ENCODE measurements at places on chromosomes 2 and 18.

DNA sequence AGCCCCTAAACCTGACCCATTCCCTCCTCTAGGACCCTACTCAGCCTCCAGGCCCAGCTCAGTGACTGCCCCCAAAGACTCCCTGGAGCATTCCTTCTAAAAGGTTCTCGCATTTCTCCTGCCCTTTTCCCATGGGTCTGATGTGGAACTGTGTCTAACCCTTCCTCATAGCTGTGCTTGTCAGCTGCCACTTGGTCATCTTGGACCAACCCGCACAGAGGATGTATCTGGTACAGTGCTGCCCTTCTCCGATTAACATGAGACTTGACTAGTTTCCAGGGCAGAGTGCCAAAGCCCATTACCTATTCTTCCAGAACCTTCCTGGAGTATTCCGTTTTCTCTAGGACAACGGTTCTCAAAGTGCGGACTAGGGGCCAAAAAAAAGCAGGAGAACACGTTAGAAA is 518 bp upstream of the NFU1 start:
- DNase-seq, result no peak

GRCh38 chr2:30231996-30232800 is 864 bp downstream of the LBH start:
- DNase-seq, result peak; percentile 59

- DNase-seq, result no peak
Observed at GRCh38 chr2:200929334-200930249, 33.9 kb downstream of the ORC2 start.

GRCh38 chr2:121649149-121649595 is at the start of gene CLASP1:
Gene CLASP1 (minus strand): TSS chr2:121649462. CDS start chr2:121605895, 43,567 bp downstream.
- peak; percentile 8 for DNase-seq

- DNase-seq, result no peak
Observed at GRCh38 chr2:70103531-70104061, 16.3 kb downstream of the PCBP1 start.

DNA sequence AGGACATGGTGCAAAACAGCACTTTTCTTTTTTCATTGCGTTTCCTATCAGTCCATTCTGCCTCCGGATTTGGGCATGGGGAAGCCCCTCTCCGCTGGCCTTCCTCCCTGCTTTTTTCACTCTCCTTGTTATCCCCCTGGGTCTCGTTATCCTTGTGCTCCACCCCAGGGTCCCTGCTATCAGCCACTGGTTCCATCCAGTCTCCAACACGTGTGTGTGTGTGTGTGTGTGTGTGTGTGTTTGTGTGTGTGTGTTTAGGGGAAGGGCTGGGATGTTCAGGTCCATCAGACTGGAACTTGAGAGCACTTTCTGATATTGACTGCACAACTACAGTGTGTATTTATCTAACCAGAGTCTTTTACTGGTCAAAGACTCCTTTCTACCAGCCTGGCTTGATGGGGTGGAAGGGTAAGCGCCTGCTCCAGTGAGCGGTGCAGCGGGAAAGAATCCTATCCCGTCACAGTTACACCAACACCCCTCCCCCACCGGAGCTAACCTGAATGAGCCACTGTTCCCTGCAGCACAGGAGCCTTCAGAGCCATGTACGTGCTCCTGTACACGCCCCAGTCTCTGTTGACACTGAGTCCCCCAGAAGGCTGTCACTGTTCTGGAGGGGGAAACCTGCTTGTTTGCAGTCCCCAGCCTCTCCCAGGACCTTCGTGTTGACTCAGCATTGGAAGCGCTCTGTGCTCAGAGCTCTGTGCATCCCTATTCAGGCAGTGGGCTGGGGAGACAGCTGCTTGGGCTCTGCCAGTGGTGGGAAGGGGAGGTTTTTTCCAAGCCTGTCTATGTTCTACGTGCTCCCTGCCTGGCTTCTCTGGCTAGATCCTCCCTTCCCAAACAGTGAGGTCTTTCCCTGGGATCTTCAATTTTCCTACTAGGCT is 4.6 kb downstream of the INHA start:
- DNase-seq, result no peak

DNA sequence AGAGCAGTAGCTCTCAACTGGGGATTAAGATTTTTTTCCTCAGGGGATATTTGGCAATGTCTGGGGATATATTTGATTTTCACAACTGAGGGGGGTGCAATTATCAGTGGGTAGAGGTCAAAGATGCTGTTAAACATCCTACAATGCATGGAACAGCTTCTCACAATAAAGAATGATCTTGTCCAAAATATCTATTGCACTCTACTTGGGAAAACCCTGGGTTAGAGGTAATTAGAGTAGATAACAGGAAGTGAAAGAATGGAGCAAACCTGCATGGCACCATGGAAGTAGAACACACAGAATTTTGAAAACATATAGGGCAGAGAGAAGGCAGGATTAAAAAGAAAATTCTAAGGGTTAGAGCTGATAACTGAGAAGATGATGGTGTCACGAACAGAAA is 26.4 kb upstream of the PPM1B start:
- no peak for DNase-seq

- no peak for DNase-seq
Observed at GRCh38 chr2:31729065-31729439, 148.3 kb upstream of the SRD5A2 start.

DNA sequence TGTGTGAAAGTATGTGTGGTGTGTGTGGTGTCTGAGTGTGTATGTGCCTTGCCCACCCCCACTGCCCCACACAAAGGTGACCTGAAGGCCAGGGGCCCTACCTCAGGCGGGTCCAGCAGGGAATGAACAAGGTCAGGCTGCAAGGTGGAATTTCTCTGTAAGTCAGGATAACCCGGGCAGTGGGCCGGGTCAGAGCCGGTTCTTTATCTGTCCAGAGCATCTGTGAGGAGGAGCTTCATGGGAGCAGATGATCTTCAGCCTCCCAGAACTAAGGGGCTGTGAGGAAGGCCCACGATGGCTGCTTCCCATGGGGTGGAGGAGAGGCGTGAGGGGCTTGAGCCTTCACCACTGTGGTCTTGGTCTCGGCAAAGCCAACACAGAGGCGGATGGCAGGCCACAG is 150.3 kb downstream of the TFCP2L1 start:
- DNase-seq, result no peak

GRCh38 chr18:55404832-55405465 is 183.0 kb downstream of the TCF4 start:
- no peak for DNase-seq

DNA sequence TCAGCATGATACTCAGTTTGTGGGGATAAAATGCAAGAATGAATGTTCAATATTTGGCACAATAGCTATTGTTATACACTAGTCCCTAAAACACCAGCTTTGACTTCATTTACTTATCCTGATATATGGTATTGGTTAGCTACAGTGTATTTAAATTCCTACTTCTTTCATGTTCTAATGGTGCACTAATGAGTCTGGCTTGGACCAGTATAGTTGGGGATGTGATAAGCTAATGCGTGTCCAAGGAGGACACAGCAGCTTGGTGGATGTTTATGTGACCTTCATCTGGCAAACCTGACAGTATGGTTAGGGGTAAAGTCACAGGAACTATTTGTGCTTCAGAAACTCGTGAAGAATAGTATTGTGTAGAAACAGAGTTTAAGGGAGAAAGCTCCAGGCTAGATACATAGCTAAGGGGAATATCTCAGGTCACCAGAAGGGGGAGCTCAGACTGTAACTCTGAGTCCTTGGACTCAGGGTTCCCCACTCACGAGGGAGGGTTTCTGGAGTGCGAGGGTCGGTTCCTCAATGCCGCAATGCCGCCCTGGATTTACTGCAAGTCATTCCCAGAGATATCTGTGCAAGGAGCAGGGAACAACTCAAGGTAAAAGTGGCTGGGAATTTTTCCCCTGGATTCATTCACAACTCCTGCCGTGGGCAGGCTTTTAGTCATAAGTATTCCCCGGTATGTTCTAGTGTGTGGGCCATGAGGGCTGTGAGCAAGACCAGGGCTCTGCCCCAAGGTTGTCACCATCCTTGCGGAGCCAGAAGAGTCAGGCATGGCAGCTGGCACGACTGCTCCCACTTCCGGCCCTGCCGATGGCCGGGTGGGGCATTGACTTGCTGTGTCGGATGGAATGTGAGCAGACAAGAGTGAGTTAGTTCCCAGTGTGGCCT is 14.5 kb downstream of the IL1R2 start:
- no peak for DNase-seq

DNA sequence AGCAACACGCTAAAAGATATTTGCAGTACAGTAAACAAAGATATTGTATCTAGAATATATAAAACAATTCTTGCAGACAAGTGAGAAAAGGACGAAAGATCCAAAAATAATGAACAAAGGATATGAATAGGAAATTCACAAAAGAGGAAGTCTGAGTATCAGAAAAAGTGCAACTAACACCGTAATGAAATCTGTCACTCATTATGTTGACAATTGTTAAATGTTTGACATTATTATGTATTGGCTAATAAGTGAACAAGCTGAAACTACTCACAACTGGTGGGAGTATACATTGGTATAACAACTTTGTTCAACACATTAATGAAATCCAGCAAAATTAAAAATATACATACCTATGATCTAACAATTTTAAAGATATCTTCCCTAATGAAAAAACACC is 36.7 kb upstream of the ASXL3 start:
- DNase-seq, result no peak

All from stimulated activated CD8-positive, alpha-beta memory T cell treated with anti-CD3 and anti-CD28 coated beads, Interleukin-7, amount 100 ng/mL, for 1 hour (primary cell).